ENCODE measurements at places on chromosomes 1 and 21. TPM values are rescaled to one million over a fixed set of nuclear protein-coding genes. Genes with fewer than 3 reads are reported as not detected.

Gene NOS1AP
- total RNA-seq: 0.85 TPM

Gene THEM5
- not detected for total RNA-seq

Gene PARP1
- 140 TPM for total RNA-seq

Gene TSPAN1
- total RNA-seq: not detected

Gene RRP1
- 25.7 TPM for total RNA-seq

Gene C21orf58
- 2.4 TPM for total RNA-seq

Gene ZNF678
- total RNA-seq: 9.1 TPM

Gene KAZN
- total RNA-seq: 7.0 TPM

Gene CDKN2C
- 5.4 TPM for total RNA-seq

Gene S100A12
- total RNA-seq: not detected

Gene ATXN7L2
- 0.88 TPM for total RNA-seq

Gene TRNP1
- 29.5 TPM for total RNA-seq

Gene RNPC3
- 5.5 TPM for total RNA-seq

Gene CFAP298
- 55.3 TPM for total RNA-seq

Gene MECR
- 19.5 TPM for total RNA-seq

Gene CBR3
- 18.5 TPM for total RNA-seq

Gene GART
- 90.1 TPM for total RNA-seq

Gene PTPRC
- total RNA-seq: 0.35 TPM

Gene LCE1C
- total RNA-seq: not detected

Gene GPR3
- total RNA-seq: 2.1 TPM

Gene AVPR1B
- not detected for total RNA-seq

Gene ITPKB
- total RNA-seq: 66.0 TPM

Gene CD1C
- not detected for total RNA-seq

Gene LMNA
- 576 TPM for total RNA-seq

Gene PTGFRN
- total RNA-seq: 28.4 TPM

Gene BMP8B
- total RNA-seq: 6.2 TPM

Gene AGL
- total RNA-seq: 9.3 TPM

Gene ARHGAP30
- total RNA-seq: not detected

Data from SK-MEL-5 (cell line).